ENCODE measurements at places on chromosomes 1 and 21.

GRCh38 chr1:221856228-221857093 lies 114.6 kb upstream of the DUSP10 start:
- peak; percentile 84 for DNase-seq

DNA sequence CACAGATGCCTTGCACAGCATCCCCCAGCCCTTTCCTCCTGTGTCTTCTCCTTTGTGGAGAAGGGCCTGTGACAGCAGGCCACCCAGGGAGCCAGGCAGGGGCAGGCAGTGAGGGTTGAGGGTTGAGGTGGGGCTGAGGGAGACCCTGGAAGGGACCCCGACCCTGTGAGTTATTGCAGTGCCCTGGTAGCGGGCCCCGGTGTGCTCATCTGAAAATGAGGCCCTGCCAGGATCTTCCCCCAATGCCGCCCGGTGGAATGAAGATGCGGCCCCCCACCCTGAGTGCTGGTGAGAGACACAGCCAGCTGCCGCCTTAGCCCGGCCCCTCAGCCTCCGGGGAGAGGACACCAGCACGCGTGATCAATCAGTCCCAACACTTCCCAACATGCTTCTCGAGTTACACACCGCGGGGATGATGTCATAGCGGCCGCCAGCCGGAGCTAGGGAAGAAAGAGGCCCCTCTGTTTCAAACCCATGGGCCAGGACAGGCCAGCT lies 36.2 kb upstream of the ACTRT2 start:
- peak; percentile 14 for DNase-seq

GRCh38 chr21:28821276-28822122 lies 171.2 kb downstream of the LTN1 start:
- peak; percentile 42 for DNase-seq

DNA sequence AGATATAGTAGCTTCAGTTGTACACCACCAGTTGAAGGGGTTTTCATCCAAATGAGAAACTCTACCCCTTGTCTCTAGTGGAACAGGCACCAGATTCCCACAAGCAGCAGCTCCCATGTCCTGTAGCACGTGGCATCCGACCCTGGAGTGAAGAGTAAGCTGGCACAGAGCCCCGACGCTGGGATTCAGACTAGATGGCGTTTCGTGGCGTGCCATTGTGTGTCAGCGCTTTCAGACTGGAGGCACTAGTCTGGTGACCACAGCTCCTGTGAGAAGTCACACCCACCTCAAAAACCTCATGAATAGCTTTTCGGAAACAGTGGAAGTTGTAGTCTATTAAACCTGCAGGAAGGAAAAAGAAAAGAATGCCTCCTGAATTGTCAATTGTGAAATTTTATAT lies 20.2 kb downstream of the RRAGC start:
- DNase-seq: no peak

DNA sequence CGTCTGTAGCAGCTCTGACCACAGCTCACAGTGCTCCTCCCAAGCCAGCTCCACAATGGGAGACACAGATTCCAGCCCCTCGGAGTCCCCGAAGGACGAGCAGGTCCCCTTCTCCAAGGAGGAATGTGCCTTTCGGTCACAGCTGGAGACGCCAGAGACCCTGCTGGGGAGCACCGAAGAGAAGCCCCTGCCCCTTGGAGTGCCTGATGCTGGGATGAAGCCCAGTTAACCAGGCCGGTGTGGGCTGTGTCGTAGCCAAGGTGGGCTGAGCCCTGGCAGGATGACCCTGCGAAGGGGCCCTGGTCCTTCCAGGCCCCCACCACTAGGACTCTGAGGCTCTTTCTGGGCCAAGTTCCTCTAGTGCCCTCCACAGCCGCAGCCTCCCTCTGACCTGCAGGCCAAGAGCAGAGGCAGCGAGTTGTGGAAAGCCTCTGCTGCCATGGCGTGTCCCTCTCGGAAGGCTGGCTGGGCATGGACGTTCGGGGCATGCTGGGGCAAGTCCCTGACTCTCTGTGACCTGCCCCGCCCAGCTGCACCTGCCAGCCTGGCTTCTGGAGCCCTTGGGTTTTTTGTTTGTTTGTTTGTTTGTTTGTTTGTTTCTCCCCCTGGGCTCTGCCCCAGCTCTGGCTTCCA lies 22.9 kb upstream of the VPS13D start:
- DNase-seq: no peak

All from fibroblast of skin of right quadriceps (primary cell).